NT2/D1 (cell line): ENCODE measurements at places on chromosomes 16 and 17.

DNA sequence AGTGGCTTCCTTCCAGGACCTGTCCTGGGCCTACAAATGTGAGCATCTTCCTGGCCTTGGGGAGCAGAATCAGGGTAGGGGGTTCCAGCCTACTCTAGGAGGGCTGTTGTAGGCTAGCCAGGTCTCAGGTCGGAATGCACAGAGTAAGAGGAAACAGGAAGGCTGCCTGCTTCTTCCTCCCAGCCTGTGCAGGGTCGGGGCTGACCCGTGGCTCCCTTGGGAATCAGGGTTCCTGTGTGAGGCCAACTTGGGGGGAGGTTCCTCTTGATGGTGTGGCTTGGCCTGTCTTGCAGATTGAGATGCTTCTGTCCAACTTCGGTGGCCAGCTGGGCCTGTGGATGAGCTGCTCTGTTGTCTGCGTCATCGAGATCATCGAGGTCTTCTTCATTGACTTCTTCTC is 32.3 kb downstream of the SCNN1G start:
- DNase-seq, result no peak

DNA sequence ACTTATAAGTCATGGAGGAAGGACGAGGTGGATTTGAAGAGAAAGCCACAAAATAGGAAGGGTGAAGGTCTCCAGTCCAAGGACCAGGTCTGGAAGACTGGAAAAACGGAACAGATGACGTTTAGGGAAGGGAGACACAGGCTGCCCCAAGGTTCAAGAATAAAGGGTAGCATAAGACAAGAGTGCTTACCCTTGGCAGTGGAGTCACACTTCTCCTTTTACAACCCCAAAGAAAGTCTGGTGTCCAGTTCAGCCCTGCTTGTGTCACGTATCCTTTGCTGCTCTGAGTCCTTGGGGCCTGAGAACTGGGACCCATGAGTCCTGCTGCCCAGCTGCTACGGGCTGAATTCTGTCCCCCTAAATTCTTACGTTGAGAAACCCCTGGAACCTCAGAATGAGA is 13.0 kb upstream of the GGA2 start:
- DNase-seq, result no peak

DNA sequence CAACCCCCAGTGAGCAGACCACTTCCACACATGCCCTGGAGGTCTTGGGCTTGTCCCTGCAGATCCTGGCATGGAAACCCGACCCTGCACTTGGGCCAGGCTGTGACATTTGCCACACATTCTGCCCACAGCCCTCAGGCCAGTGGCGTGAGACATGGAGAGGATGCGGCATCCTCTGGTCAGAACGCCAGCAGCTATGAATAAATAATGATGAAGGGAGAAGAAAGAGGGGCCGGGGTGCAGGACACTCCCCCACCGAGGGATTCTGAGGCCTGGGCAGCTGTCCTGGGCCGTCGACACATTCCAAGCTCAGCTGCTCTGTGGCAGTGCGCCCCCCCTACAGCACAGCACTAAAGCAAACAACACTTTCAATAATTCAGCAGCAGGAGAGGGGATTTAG is 148.8 kb downstream of the ENGASE start:
- no peak for DNase-seq

DNA sequence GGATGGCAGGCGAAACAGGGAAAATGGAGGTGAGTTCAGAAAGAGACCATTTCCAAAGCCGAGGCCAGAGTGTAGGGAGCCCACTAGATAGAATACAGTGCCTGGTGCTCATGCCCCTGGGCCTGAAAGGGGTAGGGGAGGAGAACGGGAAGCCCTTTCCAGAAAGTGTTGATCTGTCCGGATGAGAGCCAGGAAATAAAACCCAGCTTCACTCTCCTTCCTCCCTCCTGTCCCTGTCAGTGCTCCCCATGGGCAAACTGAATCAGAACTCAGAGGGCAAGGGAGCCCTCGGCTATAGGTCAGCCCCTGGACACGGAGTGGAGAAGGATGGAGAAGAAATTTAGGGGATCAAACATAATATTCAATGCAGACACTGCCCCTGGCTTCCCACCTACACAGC is 57.7 kb upstream of the RPL38 start:
- DNase-seq, result no peak

- DNase-seq, result no peak
Measured at GRCh38 chr16:47622451-47623176, 161.5 kb downstream of the PHKB start.

DNA sequence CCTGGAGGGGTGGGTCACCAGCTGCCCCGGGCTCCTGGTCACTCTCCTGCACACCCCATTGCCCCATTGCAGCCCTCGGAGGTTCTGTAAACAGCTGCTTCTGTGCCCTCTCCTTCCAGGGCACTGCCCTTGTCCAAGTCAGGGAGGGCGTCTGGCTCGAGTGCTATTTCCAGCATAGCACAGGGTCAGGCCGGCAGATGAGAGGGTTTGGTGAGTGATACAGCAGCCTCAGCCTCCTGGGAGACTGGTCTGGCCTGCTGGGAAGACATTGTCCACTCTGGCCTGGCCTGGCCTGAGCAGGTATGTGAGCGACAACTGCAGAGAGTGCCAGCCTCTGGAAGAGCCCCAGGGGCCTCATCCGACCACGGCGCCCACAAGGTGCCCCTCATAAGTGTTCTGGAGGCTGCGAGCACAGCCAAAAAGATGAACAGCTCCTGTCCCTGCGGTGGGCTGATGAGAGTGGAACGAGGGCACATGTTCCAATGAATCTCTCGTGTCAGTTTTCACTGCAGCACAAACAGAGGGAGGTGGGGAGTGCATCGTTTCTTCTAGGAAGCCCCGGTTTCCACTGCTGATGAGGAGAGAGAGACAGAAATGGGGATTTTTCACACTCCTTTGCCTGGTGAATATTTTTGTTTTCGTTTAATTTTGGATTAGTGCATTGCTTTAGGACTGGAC is 105.8 kb upstream of the SDK2 start:
- no peak for DNase-seq

DNA sequence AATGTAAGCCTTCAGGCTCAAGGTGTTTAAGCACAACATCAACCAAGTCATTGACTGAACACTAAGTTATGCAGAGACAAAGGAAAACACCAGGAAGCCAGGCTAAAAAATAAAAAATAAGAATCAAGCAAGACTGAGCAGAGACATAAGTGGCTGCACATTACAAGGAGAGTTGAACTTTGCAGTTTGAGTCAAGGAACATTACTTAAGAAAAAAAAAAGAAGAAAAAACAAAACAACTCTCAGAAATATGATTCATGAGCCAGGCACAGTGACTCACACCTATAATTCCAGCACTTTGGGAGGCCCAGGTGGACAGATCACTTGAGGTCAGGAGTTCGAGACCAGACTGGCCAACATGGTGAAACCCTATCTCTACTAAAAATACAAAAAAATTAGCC is 168.1 kb downstream of the C16orf95 start:
- no peak for DNase-seq

- DNase-seq, result no peak
Measured at GRCh38 chr17:19016297-19016696, 11.7 kb upstream of the FAM83G start.

DNA sequence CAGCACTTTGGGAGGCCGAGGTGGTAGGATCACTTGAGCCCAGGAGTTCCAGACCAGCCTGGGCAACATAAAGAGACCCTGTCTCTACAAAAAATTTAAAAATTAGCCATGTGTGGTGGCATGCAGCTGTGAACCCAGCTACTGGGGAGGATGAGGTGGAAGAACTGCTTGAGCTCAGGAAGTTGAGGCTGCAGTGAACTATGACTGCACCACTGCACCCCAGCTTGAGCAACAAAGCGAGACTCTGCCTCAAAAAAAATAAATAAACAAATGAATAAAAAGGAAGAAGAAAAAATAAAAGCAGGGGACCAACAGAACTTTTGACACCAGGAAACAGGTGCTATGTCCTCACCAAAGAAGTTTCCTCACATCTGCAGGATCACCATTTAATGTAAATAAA is 14.2 kb downstream of the TERF2 start:
- no peak for DNase-seq

- DNase-seq, result no peak
Measured at GRCh38 chr17:924711-925475, 54.7 kb downstream of the NXN start.

DNA sequence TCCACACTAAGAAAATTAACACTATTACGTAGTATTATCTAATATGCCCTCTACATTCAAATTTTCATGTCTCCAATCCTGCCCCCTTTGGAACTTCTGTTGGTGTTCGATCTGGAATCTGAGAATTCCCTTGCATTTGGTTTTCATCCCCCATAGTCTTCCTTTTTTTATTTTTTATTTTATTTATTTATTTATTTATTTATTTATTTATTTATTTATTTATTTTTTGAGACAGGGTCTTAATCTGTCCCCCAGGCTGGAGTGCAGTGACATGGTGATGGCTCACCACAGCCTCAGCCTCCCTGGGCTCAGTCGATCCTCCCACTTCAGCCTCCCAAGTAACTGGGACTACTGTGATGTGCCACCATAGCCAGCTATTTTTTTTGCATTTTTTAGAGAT is 589.3 kb downstream of the MAF start:
- DNase-seq, result no peak

DNA sequence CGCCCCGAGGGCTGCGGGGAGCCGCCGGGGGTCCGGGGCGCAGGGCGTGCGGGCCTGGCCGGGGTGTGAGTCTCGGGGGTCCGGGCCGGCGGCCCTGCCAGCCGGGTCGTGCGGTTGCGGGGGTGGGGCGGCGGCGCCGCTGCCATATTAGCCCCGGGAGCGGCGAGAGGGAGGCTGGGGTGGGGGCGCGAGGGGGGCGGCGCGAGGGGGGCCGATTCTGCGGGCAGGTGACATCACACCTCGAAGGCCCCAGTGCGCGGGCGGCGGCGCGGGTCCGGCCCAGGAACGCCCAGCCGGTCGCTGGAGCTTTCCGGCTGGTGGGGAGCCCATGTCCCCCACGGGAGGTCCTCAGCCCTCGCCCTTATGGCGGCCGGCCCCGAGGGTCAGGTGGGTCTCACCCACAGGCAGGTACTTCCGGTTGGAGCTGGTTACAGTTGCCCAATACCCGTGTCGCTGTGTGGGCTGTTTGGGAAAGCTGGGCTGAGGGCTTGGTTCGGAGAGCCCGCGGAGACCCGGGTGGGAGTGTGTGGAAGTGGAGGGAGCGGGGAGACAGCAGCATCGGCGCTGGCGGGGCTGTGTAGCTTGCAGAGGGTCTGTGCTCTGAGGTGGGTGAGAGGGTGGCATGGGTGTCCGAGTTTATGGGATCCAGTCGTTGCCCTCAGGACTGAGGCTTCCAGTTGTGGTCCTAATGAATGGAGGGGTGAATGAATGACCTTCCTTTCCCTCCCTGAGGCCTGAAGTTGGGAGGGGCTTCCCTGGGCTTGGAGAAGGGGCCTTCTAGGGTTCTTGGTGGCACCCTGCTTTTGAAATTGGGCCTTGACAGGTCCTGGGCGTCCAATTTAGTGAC is 804 bp downstream of the ATP6V0C start:
- no peak for DNase-seq

GRCh38 chr17:4165301-4166010 is 22.5 kb downstream of the CYB5D2 start:
- DNase-seq, result no peak

DNA sequence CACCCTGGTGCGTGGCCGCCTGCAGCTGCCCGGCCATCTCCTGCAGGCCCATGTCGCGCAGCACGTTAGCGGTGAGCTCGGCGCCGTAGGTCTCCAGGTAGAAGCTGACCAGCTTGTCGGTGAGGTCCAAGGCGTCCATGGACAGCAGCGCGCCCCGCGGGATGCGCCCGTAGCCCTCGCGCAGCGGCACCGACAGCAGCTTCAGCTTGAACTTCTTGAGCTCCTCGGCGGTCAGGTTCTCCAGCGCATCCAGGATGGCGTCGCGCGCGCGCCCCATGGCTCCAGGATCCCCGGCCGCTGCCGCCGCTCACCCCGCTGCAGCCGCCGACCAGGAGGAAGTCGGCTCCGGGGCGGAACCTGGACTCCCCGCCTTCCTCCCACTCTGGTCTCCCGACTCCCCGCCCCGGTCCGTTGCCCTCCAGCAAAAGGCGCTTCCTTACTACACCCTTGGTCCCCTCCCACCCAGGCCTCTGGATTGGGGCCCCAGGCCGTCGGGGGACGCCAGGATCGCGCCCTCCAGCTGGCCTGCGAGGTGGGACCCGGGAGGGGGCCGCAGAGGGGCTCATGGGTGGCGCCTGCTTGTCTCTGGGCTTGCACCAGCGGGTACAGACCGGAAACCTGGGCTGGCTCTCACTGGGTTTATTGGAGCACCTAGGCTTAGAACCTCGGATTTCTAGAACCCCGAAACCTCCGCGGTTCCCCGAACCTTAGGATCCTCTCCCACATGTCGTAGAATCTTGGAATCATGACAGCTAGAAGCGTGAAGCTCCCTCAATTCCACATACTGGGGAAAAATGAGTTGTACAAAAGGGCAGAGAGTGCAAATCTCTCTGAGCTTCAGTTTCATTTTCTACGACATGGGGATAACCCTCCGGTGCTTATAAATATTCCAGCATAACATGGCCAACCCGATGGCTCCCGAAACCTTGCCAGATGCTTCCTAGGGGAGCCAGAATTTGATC is at the start of gene PYCARD:
Gene PYCARD, minus strand, starts transcription at position 347 of the 962 bp plus-strand sequence. Its CDS starts 70 bp downstream, at position 277.
- DNase-seq, result no peak

GRCh38 chr16:75483222-75483621 is 12.0 kb downstream of the CHST6 start:
- DNase-seq, result no peak

- no peak for DNase-seq
Measured at GRCh38 chr17:53390575-53390974, 432.2 kb upstream of the KIF2B start.

GRCh38 chr16:87816507-87817100 is 50.8 kb upstream of the KLHDC4 start:
- no peak for DNase-seq

- no peak for DNase-seq
Measured at GRCh38 chr16:73457851-73458250, 409.9 kb upstream of the ZFHX3 start.

GRCh38 chr17:31369266-31369665 is 22.2 kb upstream of the RAB11FIP4 start:
- DNase-seq, result no peak

DNA sequence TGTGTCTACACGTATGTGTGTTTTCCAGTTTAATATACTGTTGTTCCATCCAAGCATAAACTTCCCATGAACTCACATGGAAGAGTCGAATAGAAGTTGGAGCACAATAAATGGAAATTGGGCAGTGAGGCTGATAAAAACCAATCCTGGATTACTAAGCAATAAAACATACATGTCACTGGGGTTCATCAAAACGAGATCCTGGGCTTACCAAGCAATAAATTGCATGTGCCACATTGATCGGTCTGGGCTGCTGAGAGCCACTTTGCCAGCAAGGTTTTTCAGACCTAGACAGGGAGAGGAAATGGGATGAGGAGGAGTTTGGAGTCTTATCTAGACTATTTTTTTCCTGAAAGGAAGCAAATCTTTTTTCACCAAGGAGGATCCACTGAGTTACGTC is 322.3 kb upstream of the C16orf82 start:
- DNase-seq, result no peak

GRCh38 chr16:72787514-72788268 is 260.2 kb downstream of the ZFHX3 start:
- peak; percentile 36 for DNase-seq

- no peak for DNase-seq
Measured at GRCh38 chr17:47607481-47607880, 42.2 kb upstream of the KPNB1 start.

DNA sequence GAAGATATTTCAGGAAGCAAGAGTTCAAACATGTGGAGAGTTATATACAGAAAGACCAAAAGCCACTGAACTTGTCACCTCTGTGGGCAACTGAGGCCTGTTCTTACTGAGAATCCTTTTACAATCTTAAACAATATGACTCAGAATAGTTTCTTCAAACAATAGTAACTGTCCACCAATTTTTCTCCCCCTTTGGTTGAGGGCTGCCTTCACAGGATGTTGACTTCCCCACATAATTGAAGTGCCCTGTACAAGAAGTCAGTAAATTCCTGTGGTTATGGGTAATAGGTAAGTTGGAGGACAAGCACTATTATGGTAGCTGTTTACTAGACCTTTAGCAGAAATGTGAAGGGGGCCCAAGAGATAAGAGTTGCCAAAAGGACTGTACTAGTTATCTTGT is 215.8 kb downstream of the CDH8 start:
- no peak for DNase-seq
